Hematopoietic multipotent progenitor cell (in vitro differentiated cells): ENCODE measurements at places on chromosomes 6 and 20. TPM values are rescaled to one million over a fixed set of nuclear protein-coding genes. Genes with fewer than 3 reads are reported as not detected.

GRCh38 chr6:53154071-53154470 lies 5.4 kb upstream of the GCM1 start:
- no peak for DNase-seq

DNA sequence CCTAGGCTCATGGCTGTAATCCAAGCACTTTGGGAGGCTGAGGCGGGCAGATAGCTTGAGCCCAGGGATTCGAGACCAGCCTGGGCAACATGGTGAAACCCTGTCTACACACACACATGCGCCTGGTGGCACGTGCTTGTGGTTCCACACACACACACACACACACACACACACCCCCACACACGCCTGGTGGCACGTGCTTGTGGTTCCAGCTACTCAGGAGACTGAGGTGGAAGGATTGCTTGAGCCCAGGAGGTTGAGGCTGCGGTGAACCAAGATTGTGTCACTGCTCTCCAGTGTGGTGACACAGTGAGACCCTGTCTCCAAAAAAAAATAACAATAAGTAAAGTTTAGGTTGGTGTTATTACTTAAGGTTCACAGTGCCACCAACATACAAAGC lies 165.8 kb downstream of the ZFAND3 start:
- no peak for DNase-seq

DNA sequence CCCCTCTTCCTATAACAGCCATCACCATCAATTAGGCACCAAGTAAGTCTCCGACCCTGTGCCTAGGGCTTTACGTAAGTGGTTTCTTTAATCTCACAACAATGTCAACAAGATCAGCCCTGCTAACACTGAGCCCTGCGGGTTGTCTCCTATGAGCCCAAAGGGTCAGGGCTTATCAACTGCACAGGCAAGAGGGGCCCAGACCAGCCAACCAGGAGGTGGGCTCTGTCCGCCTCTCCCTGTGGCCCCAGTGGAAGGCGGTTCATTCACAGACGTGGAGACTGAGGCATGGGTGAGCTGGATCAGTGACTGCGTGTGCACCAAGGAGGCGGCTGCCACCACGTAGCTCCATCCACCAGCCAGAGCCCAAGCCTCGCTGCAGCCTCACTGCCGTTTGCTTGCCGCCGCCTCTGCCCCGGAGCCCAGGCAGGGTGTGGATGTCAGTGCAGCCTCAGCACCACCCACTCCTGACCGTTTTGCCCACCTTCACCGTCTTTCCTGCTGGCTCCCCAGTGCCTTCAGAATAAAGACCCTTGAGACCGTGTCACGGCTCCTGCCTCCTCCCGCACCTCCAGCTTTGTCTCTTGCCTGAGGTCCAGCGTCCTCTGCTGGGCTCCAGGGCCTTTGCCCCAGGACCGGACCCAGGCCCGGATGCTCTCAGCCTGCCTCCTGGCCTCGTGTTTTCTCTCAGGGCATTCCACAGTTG lies 78.7 kb downstream of the DLL1 start:
- DNase-seq, result no peak

ESF1 gene
- 0.81 TPM for total RNA-seq
